ENCODE measurements at places on chromosomes 2 and 18.

- no peak for DNase-seq
Observed at GRCh38 chr18:7908681-7909299, 341.7 kb downstream of the PTPRM start.

- no peak for DNase-seq
Observed at GRCh38 chr2:146077156-146077555, 1557.2 kb upstream of the ZEB2 start.

DNA sequence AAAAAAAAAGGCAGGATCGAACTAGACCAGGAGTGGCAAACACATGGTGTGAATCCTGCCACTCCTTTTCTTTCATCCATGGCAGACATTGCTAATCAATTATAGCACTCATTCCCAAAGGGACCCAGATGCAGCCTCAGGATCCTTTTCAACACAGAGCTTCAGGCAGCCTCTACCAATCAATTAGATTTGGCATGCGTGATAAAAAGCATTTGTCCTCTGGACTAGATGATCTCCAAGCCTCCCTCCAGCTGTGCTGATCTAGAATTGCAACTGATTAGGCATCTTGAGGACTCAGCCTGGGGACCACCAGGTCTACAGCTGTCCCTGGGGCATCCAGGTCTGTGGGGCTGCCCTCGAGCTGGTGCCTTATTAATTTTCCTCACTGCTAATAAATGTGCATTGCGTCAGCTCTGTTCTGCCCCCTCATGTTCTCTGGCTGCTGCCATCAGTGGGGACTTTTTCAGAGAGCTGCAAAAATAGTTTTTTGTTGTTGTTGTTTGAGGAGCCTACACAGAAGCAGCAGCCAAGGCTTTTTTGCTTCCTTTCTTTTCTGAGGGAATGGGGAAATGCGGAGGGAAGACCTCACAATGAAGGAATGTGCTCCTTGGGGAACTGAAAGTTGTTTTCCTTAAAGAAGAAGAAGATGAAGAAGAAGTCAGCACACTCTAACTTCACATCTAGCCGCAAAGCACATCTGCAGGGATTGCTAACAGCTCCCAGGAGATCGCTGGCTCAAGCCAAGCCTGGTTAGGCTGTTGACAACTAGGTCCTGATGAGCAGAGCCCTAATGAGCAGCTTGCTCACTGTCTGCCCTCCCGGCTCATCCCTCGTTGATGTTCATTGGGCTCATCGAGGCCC lies 8.8 kb upstream of the ATOH8 start:
- DNase-seq = no peak

DNA sequence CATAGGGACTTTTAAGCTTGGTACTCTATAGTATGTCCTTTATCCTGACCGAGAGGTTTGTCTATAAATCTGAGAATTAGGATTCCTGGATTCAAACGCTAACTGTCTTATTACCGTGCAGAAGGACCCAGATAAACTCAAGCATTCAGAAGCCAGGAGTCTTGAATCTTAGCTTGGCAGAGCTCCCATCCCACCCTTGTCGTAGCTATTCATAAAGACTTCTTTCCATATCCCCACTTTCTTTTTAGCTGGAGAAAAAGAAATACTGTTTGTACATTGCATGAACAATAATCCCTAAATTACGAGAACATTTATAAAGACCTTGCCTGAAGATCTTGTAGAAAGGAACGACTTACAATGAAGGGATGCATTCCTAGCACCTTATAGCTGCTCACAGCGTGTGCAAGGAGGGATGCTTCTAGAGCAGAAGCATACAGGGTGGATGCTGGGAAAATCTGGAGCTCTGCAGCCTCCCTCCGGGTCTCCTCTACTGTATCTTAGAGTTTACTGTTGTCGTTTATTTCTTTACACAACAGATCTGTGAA lies 13.6 kb downstream of the EFR3B start:
- no peak for DNase-seq

DNA sequence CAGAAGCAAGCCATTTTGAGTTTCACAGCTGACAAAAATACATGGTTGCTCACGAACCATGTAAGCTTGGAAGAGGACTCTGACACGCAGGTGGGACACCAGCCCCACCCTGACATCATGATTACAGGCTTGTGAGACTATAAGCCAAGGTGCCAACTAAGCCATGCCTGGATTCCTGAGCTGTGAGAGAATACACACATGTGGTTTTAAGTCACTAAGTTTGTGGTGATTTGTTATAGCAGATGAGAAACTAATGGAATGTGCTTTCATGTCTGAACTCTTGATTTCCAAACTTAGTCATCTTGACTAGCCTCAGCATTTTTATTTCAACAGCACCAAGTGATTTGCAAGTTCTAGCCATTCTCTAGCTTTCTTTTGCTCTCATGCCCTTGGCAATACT lies 676.1 kb upstream of the CELF4 start:
- DNase-seq = peak; percentile 81

All from HT1080 (cell line).